ENCODE measurements at places on chromosomes 11 and 22.
A peak's percentile ranks its signal among the peaks of the same experiment; 100 is the strongest.

- DNase-seq: no peak
Observed at GRCh38 chr22:19671316-19671715, 43.0 kb upstream of the SEPTIN5 start.

DNA sequence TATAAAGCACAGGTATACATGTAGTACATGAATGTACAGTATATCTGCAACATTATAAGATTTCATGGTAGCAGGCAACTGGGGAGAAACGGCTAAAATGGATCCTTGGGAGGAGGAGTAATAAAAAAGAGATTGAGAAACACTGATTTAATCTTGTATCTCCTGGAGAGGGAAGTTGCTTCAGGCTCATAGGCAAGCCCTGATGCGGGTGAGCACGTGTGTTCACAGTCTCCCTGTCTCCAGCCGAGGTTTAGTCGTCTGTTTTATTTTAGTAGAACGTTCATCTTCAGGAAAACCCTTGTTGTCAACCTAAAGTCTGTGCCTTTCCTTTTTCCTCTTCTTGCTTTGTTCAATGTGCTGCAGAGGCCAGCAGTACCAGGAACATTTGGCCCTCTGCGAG is 21.8 kb upstream of the SLC25A18 start:
- no peak for DNase-seq

DNA sequence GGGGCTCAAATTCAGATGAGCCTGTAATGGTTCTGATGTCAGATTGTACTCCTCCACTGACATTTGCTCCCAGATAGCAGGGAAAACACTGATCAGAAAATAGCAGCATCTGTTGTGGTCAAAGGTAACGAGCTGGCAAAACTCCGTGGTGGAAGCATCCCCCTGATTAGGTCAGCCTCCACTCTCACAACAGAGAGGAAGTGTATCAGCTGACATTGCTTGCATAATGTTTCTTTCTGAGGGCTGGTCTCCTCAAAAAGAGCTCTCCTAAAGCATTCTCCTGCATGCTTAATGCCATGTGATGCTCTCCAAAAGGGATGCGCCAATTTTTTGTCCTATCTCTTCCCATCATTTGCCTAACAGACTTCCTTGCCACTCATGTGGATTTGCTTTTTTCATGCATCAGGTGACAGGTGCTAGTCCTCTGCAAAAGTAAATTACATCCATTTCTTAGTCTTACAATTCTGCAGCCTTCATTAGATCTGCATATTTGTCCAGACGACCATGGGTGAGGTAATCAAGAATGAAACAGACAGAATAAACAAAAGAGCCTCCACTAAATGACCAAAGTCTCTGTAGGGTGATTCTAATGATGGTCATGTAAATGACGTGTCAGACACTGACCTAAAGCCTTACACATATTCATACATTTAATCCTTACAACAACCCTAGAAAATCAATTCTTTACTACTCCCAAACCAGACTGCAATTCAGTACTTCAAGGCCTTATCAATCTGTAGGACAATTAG is 6.4 kb upstream of the TENM4 start:
- DNase-seq: no peak

GRCh38 chr22:47068626-47068996 is 306.2 kb downstream of the TBC1D22A start:
- no peak for DNase-seq

DNA sequence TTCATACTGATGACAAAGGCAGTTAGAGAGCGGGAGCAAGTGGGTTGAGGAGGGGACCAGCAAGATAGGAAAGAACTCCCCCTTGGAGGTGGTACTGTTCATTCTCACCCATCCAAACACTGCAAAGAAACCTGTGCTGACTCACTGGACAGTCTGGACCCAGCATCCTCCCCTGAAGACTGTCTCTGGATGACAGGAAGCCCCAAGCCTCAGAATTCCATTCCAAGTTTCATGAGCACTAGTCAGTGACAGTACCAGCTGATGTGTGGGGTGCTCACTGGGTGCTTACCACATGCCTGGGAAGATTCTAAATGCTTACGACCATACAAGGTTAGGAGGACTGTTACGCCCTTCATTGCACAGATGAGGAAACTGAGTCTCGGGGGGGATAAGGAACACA is 160.9 kb downstream of the IGLL1 start:
- DNase-seq: no peak

DNA sequence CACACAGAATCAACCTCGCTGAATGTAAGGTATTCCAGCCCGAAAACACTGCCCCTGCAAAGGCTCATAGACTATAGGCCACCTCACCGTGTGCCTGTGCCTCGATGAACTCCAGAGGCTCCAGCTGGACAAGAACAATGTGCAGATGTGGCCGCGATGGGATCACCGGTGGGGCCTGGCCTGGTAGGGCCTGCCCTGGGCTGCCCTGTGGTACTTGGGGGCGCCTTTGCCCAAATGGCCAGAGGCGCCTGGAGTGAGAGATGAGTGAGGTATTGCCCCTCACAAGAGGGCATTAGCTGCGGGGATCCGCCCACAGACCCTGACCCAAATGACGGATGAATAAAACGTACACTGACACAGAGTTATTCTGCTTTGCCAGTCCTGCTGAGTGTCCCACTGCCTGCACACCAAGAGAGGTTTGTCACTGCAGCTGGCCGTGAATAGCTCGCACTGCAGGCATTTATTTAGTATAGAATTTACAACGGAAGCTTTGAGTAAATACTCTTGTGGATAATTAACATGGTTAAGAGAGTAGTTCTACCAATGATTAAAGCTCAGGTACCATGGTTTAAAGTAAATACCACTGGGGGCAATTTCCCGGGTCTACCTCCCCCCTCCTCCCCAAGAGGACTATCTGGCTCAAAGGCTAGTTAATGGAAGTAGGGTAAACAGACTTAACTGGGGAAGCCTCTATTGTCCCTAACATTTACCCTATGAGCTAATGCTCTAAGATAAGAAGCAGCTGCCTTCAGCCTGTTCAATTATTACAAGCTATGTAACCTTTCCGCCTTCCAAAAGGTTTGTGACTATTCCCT is 101.1 kb upstream of the IGLL5 start:
- no peak for DNase-seq

DNA sequence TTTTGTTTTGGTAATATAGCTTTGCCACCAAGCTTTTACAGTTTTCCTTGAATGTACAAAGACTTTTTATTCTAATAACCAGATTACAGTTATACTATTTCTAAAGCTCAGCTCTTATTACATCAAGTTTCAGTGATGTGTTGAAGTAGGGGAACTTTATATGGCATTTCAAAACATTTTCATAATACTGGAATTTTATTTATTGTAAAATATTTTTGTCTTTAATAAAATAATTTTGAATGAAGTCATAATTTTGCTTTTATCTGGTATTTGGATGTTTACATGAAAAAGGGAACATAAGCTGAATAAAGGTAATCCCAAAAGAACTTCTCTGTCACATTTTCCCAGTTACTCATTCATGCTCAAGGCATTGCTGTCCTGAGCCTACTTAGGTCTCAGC is 34.7 kb downstream of the RTN3 start:
- DNase-seq: no peak

- DNase-seq: no peak
Observed at GRCh38 chr11:59069087-59069486, 17.0 kb upstream of the GLYATL1B start.

- no peak for DNase-seq
Observed at GRCh38 chr11:68440224-68440623, 20.3 kb upstream of the PPP6R3 start.

- peak; percentile 28 for DNase-seq
Observed at GRCh38 chr11:128361451-128362020, 225.8 kb downstream of the ETS1 start.

- no peak for DNase-seq
Observed at GRCh38 chr11:123085497-123085896, 23.6 kb upstream of the HSPA8 start.

- no peak for DNase-seq
Observed at GRCh38 chr11:16979703-16980622, 34.3 kb downstream of the PLEKHA7 start.

DNA sequence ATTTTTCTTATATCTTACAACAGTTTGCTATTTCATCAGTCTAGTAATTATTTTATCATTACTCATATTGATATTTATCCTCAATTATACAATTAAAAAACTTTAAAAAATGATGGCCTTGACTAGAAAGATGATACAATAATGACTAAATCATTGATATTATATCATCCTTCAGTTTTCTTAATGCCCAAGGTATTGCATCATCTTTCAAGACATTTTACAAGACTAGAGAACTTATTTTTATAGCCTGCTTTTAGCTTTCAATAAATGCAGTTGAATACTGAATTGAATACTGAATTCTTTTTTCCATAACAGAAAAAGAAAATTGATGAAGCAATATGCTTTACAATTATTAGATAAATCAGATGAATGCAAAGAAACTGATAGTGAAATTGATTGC is 886.5 kb upstream of the LRRC4C start:
- no peak for DNase-seq

DNA sequence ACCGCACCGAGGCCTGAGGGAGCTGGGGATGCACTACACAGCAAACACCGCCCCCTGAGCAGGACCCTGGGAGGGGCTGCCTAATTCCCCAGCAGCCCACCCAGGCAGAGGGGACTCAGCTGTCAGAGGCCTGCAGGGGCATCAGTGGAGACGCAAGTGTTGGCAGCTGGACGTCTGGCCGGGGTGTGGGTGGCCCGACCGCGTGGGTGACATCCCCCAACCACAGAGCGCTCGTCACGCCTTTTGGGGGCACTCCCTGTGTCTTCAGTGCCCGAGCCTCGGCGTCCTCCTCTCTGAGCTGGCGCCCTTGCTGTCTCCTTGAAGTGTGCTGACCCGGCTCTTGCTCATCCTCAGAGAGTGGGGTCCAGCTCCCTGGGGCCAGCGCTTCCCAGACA is 150.2 kb downstream of the BRD1 start:
- DNase-seq: no peak

DNA sequence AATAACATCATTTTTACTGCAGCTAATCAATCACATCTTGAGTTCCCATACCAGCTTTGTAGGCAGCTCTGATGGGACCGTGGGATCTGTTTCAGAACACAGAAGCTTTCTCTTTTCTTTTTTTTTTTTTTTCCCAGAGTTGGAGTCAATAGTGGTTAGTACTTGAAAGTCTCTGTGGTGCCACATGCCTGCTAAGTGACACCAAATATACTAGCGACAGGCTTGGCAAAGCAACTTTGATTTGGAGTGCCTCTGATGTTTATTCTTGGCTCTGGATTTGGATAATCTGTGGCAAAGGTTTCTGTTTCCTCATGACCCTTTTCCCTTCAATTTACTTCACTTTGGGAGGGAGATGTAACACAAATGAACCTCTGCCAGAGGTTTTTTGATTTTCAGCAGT is 681.4 kb upstream of the TENM4 start:
- no peak for DNase-seq

- DNase-seq: no peak
Observed at GRCh38 chr11:96949464-96949863, 559.7 kb downstream of the JRKL start.

- DNase-seq: no peak
Observed at GRCh38 chr11:1756791-1757771, 6.6 kb downstream of the CTSD start.

GRCh38 chr11:21088930-21089329 is 419.5 kb downstream of the NELL1 start:
- no peak for DNase-seq

DNA sequence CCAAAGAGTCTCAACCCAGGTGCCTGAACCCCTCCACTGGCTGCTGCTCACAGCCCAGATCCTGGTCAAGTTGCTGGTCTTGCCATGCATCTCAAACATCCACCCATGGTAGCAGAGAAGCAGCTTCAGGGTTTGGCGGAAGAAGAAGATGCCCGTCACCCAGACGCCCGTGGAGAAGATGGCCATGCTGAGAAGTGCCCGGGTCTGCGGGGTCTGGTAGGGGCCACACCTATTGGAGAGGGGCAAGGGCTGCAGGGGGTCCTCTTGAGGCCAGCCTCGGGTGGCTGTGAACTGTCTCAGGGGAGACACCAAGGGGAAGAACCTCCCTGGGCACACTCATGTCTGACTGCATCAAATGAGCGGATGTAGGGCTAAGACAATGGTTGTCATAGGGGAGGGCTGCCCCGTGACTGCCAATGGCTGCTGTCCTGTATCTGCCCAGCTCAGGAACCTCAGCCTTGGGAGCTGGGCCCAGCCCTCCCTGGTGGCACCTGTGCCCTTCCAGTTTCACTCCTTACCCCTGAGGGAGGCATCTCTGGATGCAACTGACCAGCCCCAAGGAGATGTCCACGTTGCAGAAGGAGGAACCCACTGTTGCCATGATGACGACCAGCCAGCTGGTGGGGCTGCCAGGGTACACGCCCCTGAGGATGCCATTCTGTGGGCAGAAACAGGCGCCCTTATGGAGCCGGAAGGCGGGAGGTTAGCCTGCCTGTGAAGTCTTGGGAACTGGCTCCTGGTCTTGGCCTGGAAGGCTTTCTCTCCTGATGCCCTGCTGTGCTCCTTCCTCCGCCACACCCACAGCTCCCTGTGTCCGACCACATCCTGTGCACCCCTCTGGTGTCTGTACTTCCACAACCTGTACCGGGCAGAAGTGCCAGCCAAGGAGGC is 1.2 kb downstream of the CPT1B start:
- DNase-seq: no peak

DNA sequence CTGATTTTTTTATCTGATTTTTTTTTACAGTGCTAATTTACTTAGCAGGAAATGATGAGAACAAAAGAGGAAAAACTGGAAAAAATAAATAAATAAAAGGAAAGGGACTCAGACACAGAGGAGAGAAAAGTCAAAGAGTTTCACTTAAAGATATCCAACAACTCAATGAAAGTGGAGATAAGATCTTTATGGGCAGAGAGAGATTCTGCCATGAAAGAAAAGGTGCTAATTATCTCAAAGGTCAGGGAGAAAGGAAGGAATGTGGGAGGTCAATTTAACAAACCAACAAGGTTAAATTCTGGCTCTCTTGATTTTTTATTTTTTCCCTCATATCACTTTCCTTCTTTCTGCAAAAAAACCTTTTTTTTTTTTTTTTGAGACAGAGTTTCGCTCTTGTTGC is 86.0 kb downstream of the DENND5A start:
- DNase-seq: no peak

GRCh38 chr11:111836721-111837120 is 34.7 kb downstream of the ALG9 start:
- no peak for DNase-seq

GRCh38 chr11:110053848-110054414 is 39.3 kb upstream of the ZC3H12C start:
- DNase-seq: no peak

- DNase-seq: no peak
Observed at GRCh38 chr11:110896358-110896757, 184.1 kb upstream of the ARHGAP20 start.

GRCh38 chr22:40628354-40629042 is 8.0 kb downstream of the MRTFA start:
- no peak for DNase-seq

GRCh38 chr22:50245214-50246072 is 620 bp upstream of the TUBGCP6 start:
- peak; percentile 67 for DNase-seq
